Stimulated activated naive B cell treated with anti-CD40 and anti-IgM and Interleukin-4, amounts not matched to agents 10 μg/mL and 1 μg/mL and 100 μg/mL, for 72 hours (primary cell): ENCODE measurements at places on chromosomes 3 and 15.

DNA sequence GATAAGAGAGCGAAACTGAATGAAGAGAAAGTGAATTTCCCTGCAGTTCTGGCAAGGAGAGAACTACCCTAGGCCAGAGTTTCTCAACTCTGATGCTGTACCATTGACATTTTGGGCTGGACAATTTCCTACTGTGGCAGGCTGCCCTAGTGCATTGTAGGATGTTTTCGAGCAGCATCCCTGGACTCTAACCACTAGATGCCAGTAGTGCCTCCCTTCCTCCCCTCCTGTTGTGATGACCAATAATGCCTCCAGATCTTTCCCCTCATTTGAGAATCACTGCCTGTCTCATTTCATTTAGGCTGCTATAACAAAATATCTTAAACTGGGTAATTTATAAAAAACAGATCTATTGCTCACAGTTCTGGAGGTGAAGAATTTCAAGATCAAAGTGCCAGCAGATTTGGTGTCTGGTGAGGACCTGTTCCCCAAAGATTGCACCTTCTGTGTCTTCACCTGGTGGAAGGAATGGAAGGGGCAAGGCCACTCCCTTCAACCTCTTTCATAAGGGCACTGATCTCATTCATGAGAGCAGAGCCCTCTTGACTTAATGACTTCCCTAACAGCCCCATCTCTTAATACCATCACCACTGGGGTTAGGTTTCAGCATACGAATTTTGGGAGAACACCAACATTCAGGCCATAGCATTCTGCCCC is 188.9 kb upstream of the MEIS2 start:
- no peak for DNase-seq

- no peak for DNase-seq
These were observed 101.1 kb downstream of the GREM1 start for GRCh38 chr15:32818758-32819447.

DNA sequence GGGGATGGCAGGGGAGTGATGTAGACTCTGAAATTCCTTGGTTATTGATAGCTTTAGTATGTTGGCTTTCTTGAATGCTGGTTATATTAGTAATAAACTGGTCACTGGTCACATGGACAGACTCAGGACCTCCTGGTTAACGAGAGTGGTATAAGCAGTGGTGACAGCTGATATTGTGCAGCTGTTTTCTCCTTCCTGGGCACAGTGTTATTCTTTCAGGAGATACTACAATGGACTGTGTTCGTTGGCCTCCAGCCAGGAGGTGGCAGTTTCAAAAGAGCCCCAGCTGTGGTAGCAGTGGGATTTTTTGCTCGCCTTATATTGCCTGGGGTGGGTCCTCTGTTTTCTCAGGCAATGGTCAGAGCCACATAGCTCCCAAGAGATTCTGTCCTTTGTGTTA is 181.6 kb upstream of the RBMS3 start:
- no peak for DNase-seq

- no peak for DNase-seq
These were observed 619 bp downstream of the EIF2AK4 start for GRCh38 chr15:39934397-39935071.

- DNase-seq: no peak
These were observed 93.2 kb upstream of the CCDC80 start for GRCh38 chr3:112734171-112734570.
